ENCODE measurements at places on chromosomes 5 and 9. TPM values are rescaled to one million over a fixed set of nuclear protein-coding genes. Genes with fewer than 3 reads are reported as not detected.

Gene CCNO
- 8.6 TPM for total RNA-seq

Gene ZNF879
- 0.39 TPM for total RNA-seq

Gene NR4A3
- 3.2 TPM for total RNA-seq

Gene B4GALT1
- 173 TPM for total RNA-seq

Gene FBXL7
- 1.6 TPM for total RNA-seq

Gene ACTBL2
- 0.05 TPM for total RNA-seq

Gene THBS4
- not detected for total RNA-seq

Gene MEIKIN
- not detected for total RNA-seq

Gene ADAMTSL2
- not detected for total RNA-seq

Gene TAF11L10
- total RNA-seq: not detected

Data from A549 treated with DMSO at 1 μM for 4 hours (cell line).